Psoas muscle (tissue), 8 donors: ENCODE measurements at places on chromosomes 4 and X. TPM values are rescaled to one million over a fixed set of nuclear protein-coding genes. Genes with fewer than 3 reads are reported as not detected.

DNA sequence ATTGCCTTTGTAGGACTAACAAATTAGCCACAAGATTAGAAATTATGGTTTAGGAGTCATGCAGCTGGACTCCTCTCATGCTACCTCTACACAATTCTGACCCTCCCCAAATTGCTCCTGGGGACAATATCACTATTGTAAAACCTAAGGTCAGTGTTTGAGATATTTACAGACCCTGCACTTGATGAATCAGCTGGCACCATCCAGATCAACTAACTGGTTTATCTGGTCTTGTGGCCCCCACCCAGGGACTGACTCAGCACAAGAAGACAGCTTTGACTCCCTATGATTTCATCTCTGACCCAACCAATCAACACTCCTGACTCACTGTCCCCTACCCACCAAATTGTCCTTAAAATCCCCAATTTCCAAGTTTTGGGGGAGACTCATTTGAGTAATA is 192.4 kb downstream of the STPG2 start:
- no peak overlapping the region for H3K27ac ChIP-seq
- no peak for DNase-seq
- no peaks in the 10 kb centered on the region for H3K4me1 ChIP-seq
- no peak overlapping the region for H3K4me3 ChIP-seq

Gene MAGEA2B
- not detected for total RNA-seq

DNA sequence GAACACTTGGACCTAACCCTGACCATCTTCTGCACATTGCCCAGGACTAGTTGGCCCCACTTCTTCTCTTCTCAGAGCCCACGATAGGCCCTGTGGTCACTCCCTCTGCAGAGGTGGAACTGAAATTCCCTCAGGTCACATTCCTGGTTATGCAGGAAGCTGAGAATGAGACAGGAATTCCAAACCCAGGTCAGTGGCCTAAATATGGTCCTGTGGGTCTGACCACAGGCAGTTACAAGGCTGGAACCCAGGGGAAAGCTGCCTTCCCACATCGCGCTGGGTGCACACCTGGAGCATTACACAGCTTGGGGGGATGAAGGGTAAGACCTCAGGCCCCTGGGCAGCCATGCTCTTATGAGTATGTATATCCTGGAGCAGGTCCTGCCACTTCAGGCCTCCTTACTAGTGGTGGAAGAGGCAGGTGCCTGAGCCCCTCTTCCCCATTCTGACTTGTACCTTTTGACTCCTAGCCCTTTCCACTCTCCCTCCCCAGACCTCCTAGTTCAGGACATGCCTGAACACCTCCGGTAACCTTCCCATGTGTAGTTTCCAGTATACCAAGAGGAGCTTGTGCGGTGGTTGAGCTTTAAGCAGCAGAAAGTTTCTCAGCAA is 173.5 kb downstream of the ASMT start:
- no peaks in the 10 kb centered on the region for H3K4me1 ChIP-seq
- H3K27ac ChIP-seq: no peak overlapping the region
- no peaks in the 10 kb centered on the region for H3K27me3 ChIP-seq
- no peak overlapping the region for H3K4me3 ChIP-seq
- H3K36me3 ChIP-seq: no peaks in the 10 kb centered on the region

GRCh38 chr4:132530861-132531260 is 618.2 kb upstream of the PCDH10 start:
- no peaks in the 10 kb centered on the region for H3K36me3 ChIP-seq
- H3K27ac ChIP-seq: no peak overlapping the region
- no peaks in the 10 kb centered on the region for H3K4me1 ChIP-seq

DNA sequence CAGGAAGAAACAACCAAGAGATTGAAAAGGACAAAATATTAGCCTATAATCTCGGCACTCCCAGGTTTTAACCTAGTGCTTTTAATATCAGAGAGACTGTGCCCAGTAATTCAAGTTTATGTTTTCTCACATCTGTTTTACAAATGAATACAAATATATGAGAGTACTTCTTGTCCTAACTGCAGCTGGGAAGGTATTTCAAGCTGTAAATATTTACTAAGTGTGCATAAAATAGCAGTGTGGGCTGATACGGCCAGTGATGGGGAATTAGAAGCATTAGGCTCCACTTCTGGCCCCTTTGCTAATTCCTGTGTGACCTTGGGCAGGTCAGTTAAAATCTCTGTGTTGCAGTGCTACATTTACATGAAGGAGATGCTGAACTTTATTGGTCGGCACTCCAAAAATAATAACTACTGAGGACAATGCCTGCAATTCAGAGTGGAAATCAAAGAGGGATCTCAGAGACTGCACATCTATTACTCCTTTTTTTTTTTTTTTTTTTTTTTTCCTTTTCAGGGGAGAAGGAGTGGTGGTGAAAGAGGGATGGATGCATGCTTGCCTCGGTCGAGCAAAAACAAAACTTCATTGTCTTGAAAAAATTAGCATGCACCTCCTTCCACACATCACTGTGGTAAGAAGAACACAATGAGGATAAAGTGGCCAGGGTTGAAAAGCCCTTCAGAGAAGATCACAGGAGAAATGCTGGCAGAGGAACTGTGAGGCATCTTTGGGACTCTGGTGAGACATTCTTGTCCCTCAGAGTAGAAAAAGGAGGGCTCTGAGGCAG is 44.6 kb upstream of the LNX1 start:
- no peaks in the 10 kb centered on the region for H3K27me3 ChIP-seq
- no peak overlapping the region for H3K27ac ChIP-seq
- no peaks in the 10 kb centered on the region for H3K4me1 ChIP-seq
- no peak for DNase-seq
- H3K4me3 ChIP-seq: no peak overlapping the region
- H3K36me3 ChIP-seq: no peaks in the 10 kb centered on the region

Gene ARX
- 12.8 TPM for total RNA-seq

DNA sequence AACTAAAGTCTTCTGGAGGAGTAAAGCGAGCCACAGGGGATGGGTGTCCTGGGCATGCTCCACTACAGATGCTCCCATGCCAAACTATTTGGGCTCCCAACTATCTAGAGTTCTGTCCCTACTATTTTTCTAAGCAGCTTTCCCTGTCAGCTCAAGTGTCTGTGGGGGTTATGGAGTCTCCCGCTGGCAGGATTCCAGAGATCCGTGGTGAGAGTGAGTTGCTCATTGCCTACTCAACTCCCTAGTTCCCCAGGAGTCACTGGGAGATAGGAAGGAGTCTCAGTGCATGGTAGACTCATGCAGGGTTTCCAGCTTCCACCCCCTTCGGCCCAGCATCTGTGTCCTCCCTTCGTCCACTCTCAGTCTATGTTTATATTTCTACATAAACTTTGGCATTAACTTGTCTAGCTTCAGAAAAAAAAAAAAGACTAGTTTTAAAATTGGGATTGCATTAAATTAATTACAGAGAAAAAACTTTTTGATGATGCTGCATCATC is 55.1 kb upstream of the INPP4B start:
- no peaks in the 10 kb centered on the region for H3K36me3 ChIP-seq
- no peak for DNase-seq
- H3K4me1 ChIP-seq: no peaks in the 10 kb centered on the region
- H3K27ac ChIP-seq: no peak overlapping the region
- H3K27me3 ChIP-seq: no peaks in the 10 kb centered on the region

- H3K27ac ChIP-seq: no peak overlapping the region
- H3K4me1 ChIP-seq: no peaks in the 10 kb centered on the region
- no peak overlapping the region for H3K4me3 ChIP-seq
Observed at GRCh38 chr4:159725571-159725970, 622.7 kb downstream of the RAPGEF2 start.

DNA sequence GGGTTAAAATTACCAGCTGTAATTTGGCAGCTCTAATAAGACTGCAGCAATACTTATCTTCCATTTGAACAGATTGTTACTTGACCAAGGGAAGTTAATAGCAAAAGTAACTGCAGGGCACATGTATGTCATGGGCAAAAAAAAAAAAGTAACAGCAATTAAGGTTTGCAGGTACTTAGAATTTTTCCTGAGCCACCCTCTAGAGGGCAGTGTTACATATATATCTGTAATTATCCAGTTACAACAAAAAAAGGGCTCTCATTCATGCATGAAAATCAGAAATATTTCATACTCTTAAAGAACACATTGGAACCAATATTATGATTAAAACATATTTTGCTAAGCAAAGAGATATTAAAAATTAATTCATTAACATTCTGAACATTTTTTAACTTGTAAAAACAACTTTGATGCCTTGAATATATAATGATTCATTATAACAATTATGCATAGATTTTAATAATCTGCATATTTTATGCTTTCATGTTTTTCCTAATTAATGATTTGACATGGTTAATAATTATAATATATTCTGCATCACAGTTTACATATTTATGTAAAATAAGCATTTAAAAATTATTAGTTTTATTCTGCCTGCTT is 25.1 kb downstream of the XIAP start:
- H3K27ac ChIP-seq: no peak overlapping the region
- no peak for DNase-seq
- H3K27me3 ChIP-seq: no peaks in the 10 kb centered on the region
- peaks cover 3% of the 10 kb centered on the region for H3K4me1 ChIP-seq
